ENCODE measurements at places on chromosomes 1 and 21. TPM values are rescaled to one million over a fixed set of nuclear protein-coding genes. Genes with fewer than 3 reads are reported as not detected.
A peak's percentile ranks its signal among the peaks of the same experiment; 100 is the strongest.

Gene VCAM1
- 91.5 TPM for total RNA-seq

Gene LRRC3
- 2.3 TPM for total RNA-seq

Gene TMEM61
- 8.8 TPM for total RNA-seq

DNA sequence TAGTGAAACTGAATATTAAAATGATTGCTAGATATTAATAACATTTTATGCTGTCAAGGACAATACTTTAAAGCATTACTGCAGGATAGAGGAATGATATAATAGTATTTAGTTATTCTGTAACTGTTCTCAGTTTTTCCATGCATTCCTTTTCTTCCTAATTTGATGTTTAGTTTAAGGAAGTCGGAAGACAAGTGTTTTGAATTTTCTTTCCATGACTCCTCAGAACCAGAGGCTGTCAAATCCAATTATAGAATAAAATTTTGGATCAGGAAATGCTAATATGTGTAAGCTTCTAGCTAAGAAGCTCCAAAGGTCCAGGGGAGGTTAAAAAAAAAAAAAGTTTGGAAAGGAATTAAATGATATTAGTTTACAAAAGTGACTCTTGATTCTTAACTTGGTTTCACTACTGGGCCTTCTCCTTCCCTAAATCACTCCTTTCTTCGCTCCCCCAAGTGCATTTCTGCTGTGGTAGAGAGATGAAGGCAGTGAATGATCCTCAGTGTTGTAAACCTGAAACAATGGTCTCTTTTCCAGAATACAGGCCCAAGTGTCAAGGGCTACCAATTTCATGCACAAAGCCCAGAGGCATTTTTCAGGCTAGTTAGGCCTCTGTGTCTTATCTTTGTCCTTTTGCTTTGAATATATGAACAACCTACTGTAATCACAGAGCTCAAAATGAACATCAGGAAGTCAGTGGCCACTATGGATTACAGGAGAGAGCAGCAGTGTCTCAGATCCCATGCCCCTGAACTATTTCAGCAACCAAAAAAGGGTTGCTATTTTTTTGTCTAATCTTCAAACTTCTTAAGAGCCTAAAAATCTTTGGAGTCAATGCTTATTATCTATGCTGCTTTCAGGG lies 6.2 kb downstream of the ADSS2 start:
- H3K27me3 ChIP-seq, result no peaks in the 10 kb centered on the region
- no peaks in the 10 kb centered on the region for H3K36me3 ChIP-seq
- no peak overlapping the region for H3K27ac ChIP-seq
- DNase-seq, result no peak
- H3K4me3 ChIP-seq, result no peak overlapping the region
- peaks cover 6% of the 10 kb centered on the region for H3K4me1 ChIP-seq

DNA sequence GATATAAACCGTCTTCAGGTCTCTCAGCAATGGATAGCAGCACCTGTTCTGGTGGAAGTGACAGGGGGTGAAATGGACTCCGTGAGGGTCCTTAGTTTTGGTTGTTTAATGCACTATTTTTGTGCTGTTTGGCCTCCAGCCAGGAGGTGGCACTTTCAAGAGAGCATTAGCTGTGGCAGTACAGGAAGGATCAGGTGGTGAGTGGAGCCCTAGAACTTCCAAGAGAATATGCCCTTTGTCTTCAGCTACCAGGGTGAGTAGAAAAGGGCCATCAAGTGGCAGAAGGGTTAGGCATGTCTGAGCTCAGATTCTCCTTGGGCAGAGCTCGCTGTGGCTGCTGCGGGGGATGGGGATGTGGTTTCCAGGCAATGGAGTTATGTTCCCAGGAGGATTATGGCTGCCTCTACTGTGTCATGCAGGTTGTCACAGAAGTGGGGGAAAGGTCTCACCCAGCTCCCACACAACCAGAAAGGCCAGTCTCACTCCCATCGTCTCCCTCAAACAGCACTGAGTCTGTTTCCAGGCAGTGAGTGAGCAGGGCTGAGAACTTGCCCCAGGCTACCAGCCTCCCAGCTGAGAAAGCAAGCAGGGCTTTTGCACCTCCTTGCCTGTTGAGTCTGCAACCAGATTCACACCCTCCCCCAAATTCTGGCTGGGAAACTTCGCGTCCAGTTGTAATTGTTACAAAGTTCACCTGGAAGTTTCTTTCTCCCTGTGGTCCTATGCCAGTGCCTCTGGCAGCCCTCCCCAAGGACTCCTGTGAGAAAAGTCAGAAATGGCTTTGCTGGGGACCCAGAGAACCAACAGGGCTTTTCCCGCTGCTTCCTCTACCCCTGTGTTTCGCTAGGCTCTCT lies 39.1 kb upstream of the TTLL7 start:
- no peaks in the 10 kb centered on the region for H3K4me1 ChIP-seq
- no peak overlapping the region for H3K27ac ChIP-seq
- H3K4me3 ChIP-seq, result no peak overlapping the region
- no peak for DNase-seq

DNA sequence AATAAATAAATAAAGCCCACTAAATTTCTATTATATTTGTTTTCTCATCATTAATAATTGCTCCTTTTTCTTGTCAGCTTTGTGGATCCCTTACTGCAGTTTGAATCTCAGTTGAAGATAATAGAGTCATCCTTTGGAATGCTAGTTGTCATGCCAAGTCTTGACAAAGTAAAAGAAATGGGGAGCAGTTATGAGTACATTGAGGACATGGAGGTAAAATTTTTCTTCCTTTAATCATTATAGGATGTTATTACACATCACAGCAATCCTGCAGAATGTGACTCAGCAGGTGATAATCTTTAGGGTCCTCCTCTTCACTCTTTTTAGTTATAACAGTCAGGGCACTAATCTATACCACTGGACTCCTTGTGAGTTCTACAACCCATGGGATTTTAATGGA lies 24.1 kb downstream of the MROH9 start:
- H3K4me3 ChIP-seq, result no peak overlapping the region
- H3K4me1 ChIP-seq, result no peaks in the 10 kb centered on the region
- H3K27me3 ChIP-seq, result no peaks in the 10 kb centered on the region
- no peak overlapping the region for H3K27ac ChIP-seq
- H3K36me3 ChIP-seq, result no peaks in the 10 kb centered on the region

- H3K36me3 ChIP-seq, result no peaks in the 10 kb centered on the region
- no peak overlapping the region for H3K27ac ChIP-seq
- no peaks in the 10 kb centered on the region for H3K4me1 ChIP-seq
- no peak for DNase-seq
- no peak overlapping the region for H3K4me3 ChIP-seq
Measured at GRCh38 chr21:41571938-41572510, 64.1 kb upstream of the TMPRSS2 start.

DNA sequence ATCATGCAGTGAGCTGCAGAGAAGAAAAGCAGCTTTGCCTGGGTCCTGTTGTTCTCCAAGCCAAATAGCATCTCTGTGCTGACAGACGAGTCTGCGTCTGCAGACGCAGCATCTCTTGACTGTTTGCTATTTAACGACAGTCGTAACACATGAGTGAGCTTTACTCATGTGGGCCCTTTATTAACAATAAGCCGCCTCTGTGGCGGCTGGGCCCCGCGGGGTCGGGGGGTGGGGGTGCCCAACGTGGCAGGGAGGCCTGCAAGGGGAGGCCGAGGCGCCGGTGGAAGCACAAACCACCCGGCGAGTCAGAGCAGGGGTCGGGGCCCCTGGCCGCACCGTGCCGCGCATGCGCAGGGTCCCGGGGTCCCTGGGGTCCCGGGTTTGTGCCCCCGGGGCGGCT lies 435.1 kb downstream of the KIF26B start:
- H3K27me3 ChIP-seq, result no peaks in the 10 kb centered on the region
- no peaks in the 10 kb centered on the region for H3K4me1 ChIP-seq
- H3K4me3 ChIP-seq, result no peak overlapping the region
- no peak overlapping the region for H3K27ac ChIP-seq

- no peak overlapping the region for H3K27ac ChIP-seq
- no peaks in the 10 kb centered on the region for H3K4me1 ChIP-seq
- H3K4me3 ChIP-seq, result no peak overlapping the region
- H3K36me3 ChIP-seq, result peaks cover 65% of the 10 kb centered on the region
- no peak for DNase-seq
- no peaks in the 10 kb centered on the region for H3K27me3 ChIP-seq
Measured at GRCh38 chr21:37195059-37195458, 72.1 kb downstream of the VPS26C start.

- H3K27ac ChIP-seq, result no peak overlapping the region
- H3K27me3 ChIP-seq, result no peaks in the 10 kb centered on the region
- no peaks in the 10 kb centered on the region for H3K36me3 ChIP-seq
- no peak for DNase-seq
Measured at GRCh38 chr1:83545066-83545862, 453.7 kb downstream of the TTLL7 start.

DNA sequence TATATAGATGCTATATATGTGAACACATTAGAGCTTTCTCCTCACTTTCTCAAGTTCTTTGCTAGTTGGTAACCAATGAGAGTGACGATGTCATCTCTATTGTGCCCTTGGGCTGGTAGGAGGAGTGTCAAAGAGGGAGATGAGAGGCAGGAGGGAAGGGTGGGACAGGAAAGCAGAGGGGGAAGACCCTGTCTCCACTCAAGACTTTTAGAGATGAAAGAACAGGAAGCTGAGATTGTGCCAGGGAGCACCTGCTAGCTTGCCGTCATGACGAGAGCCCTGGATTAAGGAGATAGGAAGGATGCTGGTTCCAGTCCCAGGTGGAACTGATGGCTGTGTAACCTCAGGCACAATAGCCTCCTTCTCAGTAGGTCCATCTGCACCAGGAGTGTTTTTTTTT lies 16.7 kb downstream of the CNR2 start:
- no peak for DNase-seq
- peaks cover 12% of the 10 kb centered on the region for H3K4me1 ChIP-seq
- no peaks in the 10 kb centered on the region for H3K27me3 ChIP-seq
- no peak overlapping the region for H3K4me3 ChIP-seq

Gene FGGY
- total RNA-seq, result 26.1 TPM

- H3K36me3 ChIP-seq, result no peaks in the 10 kb centered on the region
- DNase-seq, result no peak
- no peaks in the 10 kb centered on the region for H3K27me3 ChIP-seq
- no peak overlapping the region for H3K4me3 ChIP-seq
Measured at GRCh38 chr1:10911490-10912166, 100.8 kb upstream of the TARDBP start.

Gene TLR5
- 10.3 TPM for total RNA-seq

DNA sequence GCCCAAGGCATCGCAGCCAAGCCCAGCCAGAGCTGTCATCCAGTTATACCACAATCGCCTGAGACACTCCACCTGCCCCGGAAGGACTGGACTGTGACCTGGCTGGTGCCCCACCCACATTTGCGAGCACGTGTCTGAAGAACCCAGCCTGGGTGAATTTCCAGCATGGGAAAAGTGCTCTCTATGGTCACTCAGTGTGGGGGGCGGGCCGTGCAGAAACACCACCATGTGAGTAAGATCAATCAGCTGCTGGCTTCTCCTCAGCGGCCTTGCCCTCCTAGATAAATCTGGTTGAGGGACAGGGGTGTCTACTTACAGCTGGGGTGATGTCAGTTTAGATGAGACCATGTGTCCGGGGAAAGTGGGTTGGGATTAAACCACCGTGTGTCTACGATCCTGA lies 44.8 kb downstream of the URB1 start:
- no peak for DNase-seq
- no peak overlapping the region for H3K27ac ChIP-seq
- no peak overlapping the region for H3K4me3 ChIP-seq
- H3K36me3 ChIP-seq, result no peaks in the 10 kb centered on the region

Gene ITLN2
- not detected for total RNA-seq

- peak overlapping the region; percentile 76 for H3K27ac ChIP-seq
- no peak for DNase-seq
- peaks cover 1% of the 10 kb centered on the region for H3K4me1 ChIP-seq
- no peaks in the 10 kb centered on the region for H3K27me3 ChIP-seq
- no peaks in the 10 kb centered on the region for H3K36me3 ChIP-seq
- H3K4me3 ChIP-seq, result no peak overlapping the region
Measured at GRCh38 chr1:39184354-39184818, 20.1 kb upstream of the MACF1 start.

DNA sequence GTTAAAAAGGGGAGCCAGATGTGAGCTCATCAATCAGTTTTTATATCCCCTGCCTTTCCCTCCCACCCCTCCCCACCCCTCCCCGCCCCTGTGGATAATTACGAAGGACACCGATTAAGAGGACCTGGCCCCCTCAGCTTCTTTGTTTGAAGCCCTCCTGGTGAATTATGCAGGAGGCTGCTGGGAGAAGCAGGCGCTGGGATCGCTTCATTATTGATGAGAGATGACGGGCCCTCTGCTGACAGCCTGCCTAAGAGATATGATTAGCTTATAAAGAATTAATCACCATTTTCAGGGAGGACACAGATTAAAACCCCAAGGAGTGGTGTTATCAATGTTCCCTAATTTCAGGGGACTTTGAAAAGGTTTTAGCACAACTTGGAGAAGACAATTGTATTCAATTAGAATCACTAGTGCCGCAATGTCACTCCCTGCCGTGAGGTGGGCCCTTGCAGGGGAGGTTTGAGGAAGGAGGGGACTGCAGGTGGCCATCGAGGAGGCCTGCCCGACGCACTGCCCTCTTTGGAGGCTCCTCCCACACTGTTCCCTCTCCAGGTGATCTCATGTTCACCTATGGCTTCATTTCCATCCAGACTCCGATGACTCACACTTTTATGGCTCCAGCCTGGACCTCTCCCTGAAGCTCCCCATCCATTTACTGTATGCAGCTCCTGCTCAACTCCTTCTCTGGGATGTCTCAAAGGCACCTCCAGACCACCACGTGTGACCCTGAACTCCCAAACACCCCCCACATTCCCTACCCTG lies 67.0 kb upstream of the KLHDC7A start:
- H3K36me3 ChIP-seq, result no peaks in the 10 kb centered on the region
- no peak overlapping the region for H3K27ac ChIP-seq
- DNase-seq, result no peak
- H3K27me3 ChIP-seq, result no peaks in the 10 kb centered on the region

Gene FCAMR
- total RNA-seq, result not detected

GRCh38 chr1:44354268-44354839 lies 703 bp downstream of the ERI3 start:
- H3K4me1 ChIP-seq, result peaks cover 7% of the 10 kb centered on the region
- H3K36me3 ChIP-seq, result no peaks in the 10 kb centered on the region
- H3K27me3 ChIP-seq, result no peaks in the 10 kb centered on the region
- no peak for DNase-seq

DNA sequence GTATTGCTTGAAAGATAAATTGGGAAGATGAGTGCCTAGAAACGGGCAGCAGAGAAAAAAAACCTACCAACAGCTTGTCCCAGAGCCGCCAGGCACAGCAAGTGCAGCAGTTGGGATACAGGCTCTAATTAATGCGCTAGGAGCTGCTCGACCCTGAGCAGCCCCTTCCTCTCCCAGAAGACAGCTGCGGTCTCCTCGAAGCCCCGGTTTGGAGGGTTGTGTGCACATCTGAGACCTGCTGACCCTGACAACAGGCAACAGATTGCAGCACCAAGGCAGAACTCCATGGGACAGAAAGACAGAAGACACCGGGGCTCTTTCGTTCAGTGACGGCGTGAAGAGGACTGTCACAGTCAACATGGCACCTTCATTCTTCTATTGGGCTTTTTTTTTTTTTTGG lies 101.4 kb downstream of the TSEN15 start:
- no peaks in the 10 kb centered on the region for H3K36me3 ChIP-seq
- H3K27me3 ChIP-seq, result no peaks in the 10 kb centered on the region
- no peaks in the 10 kb centered on the region for H3K4me1 ChIP-seq
- H3K4me3 ChIP-seq, result no peak overlapping the region

Gene GJB3
- 0.14 TPM for total RNA-seq
